ENCODE measurements at places on chromosomes 4 and X.

GRCh38 chr4:186554914-186555827 lies at the start of gene MTNR1A:
Gene MTNR1A (minus strand): TSS chr4:186555567. CDS start chr4:186555365, 202 bp downstream.
- no peaks in the 10 kb centered on the region for H3K27me3 ChIP-seq
- H3K4me1 ChIP-seq: peaks cover 10% of the 10 kb centered on the region
- no peak for DNase-seq
- no peaks in the 10 kb centered on the region for H3K36me3 ChIP-seq
- H3K27ac ChIP-seq: no peak within 1 kb of the TSS

- no peaks in the 10 kb centered on the region for H3K4me1 ChIP-seq
- no peaks in the 10 kb centered on the region for H3K27me3 ChIP-seq
- no peak for DNase-seq
Measured at GRCh38 chr4:124504431-124504830, 208.1 kb downstream of the ANKRD50 start.

DNA sequence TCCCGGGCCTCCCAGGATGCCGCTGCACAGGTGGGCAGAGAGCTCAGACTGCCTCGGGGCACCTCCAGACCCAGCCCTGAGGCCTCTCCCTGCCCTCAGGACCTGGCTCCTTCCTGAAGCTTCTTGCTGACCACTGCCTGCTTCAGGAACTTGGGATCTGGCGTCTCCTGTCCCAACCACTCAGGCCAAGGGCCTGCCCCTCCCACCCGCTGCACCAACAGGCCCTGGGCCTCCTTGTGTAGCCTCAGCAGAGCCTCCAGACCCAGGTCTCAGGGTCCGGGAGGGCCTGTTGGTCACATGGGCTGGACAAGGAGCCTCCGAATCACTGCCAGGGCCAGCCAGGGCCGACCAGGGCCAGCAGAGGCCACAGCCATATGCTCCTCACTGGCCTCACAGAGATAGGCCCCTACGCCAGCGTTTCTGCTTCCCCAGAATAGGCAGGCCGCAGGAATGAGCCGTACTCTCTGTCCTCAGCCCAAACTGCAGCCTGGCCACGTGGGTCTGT lies 2.8 kb downstream of the MXD4 start:
- H3K4me1 ChIP-seq: peaks cover 74% of the 10 kb centered on the region
- H3K4me3 ChIP-seq: peak overlapping the region; percentile 98
- H3K36me3 ChIP-seq: peaks cover 7% of the 10 kb centered on the region

- H3K36me3 ChIP-seq: no peaks in the 10 kb centered on the region
- H3K4me3 ChIP-seq: no peak overlapping the region
- no peaks in the 10 kb centered on the region for H3K27me3 ChIP-seq
- no peak for DNase-seq
- no peak overlapping the region for H3K27ac ChIP-seq
Measured at GRCh38 chrX:124440695-124441094, 94.3 kb downstream of the SH2D1A start.

- no peaks in the 10 kb centered on the region for H3K27me3 ChIP-seq
- H3K27ac ChIP-seq: no peak overlapping the region
- no peak overlapping the region for H3K4me3 ChIP-seq
- no peak for DNase-seq
- H3K4me1 ChIP-seq: no peaks in the 10 kb centered on the region
Measured at GRCh38 chr4:109248322-109248900, 54.0 kb downstream of the COL25A1 start.

- peak overlapping the region; percentile 92 for H3K27ac ChIP-seq
- peaks cover 3% of the 10 kb centered on the region for H3K4me1 ChIP-seq
- H3K27me3 ChIP-seq: no peaks in the 10 kb centered on the region
- H3K4me3 ChIP-seq: peak overlapping the region; percentile 81
- no peak for DNase-seq
- peaks cover 8% of the 10 kb centered on the region for H3K36me3 ChIP-seq
Measured at GRCh38 chrX:103586314-103586646, 965 bp downstream of the TCEAL4 start.

DNA sequence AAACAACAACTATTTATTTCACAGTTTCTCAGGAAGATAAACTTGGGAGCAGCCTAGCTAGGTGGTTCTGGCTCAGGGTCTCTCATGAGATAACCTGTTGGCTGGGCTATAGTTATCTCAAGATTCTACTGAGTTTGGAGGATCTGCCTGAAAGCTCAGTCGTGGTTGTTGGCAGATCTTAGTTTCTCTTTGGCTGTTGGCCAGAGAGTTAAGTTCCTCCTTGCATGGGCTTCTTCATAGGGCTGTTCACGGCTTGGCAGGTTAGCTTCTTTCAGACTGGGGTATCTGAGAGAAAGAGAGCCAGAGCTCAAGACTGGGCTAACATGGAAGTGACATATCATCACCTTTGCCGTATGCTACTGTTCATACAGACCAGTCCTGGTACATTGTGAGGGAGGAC lies 28.7 kb downstream of the SEC24B start:
- no peaks in the 10 kb centered on the region for H3K27me3 ChIP-seq
- DNase-seq: no peak
- H3K27ac ChIP-seq: no peak overlapping the region
- H3K4me3 ChIP-seq: no peak overlapping the region

GRCh38 chrX:33183361-33183760 lies 28.0 kb downstream of the DMD start:
- H3K27ac ChIP-seq: peak overlapping the region; percentile 39
- DNase-seq: no peak
- no peaks in the 10 kb centered on the region for H3K27me3 ChIP-seq
- no peaks in the 10 kb centered on the region for H3K4me1 ChIP-seq
- peak overlapping the region; percentile 15 for H3K4me3 ChIP-seq

DNA sequence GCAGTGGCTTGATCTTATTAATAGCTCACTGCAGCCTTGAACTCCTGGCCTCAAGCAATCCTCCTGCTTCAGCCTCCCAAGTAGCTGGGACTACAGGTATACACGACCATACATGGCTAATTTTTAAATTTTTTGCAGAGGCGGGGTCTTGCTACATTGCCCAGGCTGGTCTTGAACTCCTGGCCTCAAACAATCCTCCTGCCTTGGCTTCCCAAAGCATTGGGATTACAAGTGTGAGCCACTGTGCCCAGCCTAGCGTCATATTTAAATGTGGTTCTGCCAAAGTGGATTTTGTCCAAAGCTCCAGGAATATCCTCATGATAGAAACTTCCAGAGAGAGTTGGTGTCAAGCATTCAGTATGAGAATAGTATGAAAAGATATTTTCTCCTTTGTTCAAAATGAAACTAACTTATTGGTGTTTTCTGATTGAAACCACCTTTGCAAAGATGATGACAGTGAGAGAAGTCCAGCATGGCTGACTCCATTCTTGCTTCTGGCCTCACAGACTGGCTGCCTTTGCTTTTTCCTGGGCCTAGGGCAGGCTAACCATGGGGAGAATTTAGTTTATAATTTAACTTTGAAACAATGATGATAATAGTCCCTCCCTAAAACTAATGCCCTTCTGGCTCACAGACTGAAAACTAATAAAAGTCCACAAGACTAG lies 129.0 kb downstream of the C4orf51 start:
- no peak for DNase-seq
- no peak overlapping the region for H3K4me3 ChIP-seq
- H3K27me3 ChIP-seq: no peaks in the 10 kb centered on the region
- peaks cover 34% of the 10 kb centered on the region for H3K4me1 ChIP-seq
- H3K27ac ChIP-seq: peak overlapping the region; percentile 48

- H3K4me3 ChIP-seq: no peak overlapping the region
- no peaks in the 10 kb centered on the region for H3K4me1 ChIP-seq
- no peaks in the 10 kb centered on the region for H3K27me3 ChIP-seq
- DNase-seq: no peak
Measured at GRCh38 chrX:10240918-10241317, 84.1 kb downstream of the CLCN4 start.

DNA sequence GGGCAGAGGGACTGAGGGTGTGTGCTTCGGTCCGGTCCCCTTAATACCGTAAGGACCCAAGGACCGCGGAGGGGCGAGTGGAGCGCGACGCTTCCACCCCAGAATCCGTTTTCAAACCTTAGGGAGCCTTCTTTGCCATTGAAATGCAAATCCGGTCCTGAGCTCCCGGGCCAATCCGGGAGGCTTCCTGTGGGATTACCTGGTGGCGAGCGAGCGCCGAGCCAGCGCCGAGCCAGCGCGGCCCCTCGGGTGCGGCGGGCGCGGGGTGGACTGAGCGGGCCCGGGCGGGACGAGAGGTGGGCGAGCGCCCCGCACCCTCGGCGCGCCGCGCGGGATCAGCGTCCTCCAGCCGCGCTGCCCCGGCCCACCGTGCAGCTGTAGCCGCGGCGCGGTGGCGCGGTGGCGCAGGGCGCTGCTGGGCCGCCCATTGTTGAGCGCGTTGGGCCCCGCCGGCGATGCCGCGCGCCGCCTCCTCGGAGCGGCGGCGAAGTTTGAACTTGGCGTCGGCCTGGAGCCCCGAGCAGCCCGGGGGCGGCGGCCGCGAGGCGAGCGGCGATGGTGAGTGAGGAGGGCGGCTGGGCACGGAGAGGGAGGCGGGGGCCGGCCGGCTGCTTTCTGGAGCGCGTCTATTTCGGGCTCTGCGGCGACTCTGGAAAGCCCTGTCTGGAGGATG lies 208.7 kb downstream of the SOWAHB start:
- no peak for DNase-seq
- H3K4me1 ChIP-seq: peaks cover 25% of the 10 kb centered on the region
- H3K27me3 ChIP-seq: no peaks in the 10 kb centered on the region
- no peaks in the 10 kb centered on the region for H3K36me3 ChIP-seq

DNA sequence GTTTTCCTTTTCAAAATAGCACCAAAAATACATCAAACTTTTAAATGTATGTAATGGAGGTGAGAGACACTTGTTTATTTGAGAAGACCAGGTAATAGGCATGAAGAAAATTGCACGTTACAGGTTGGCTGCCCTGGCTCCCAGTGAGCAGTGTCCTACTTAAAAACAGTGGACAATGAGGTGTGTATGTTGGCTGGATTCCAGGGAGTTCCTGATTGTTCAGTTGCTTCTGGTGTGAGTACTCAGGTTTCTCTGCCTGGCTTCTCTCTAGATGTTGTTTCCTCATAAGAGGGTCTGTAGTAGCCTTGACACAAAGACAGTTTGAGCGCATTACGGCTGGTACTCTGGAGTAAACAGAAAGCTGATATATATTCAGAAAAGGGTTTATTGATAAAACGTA lies 29.4 kb downstream of the SNX25 start:
- no peak overlapping the region for H3K27ac ChIP-seq
- DNase-seq: no peak
- no peaks in the 10 kb centered on the region for H3K27me3 ChIP-seq
- H3K4me3 ChIP-seq: no peak overlapping the region

DNA sequence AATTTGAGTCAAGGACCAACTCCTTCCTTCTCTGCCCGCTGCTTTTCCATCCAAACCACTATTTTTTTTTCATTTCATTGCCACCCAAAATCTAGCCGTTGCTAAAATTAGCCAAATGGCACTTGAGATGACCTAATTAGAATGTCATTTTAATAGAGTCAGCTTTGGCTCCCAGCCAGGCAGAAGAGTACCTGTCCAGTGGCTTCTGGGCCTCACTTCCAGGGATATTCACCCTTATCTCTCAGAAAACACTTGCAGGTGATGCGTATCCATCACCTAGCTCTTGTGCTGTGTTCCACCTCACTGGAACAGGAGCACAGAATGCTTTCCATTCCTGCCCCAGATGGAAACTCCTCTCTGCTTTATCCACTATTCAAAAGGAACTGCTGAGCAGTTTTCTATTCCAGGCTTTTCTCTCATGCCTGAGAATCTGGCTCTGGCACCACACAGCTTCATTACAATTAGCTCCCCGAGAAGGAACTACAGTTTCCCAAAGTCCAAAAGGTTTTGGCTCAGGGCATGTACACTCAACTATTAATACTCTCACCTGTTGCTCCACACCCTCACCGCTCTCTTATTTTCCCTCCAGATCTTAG lies 18.5 kb downstream of the MAGEA9B start:
- H3K27me3 ChIP-seq: no peaks in the 10 kb centered on the region
- no peaks in the 10 kb centered on the region for H3K36me3 ChIP-seq
- no peak overlapping the region for H3K4me3 ChIP-seq
- DNase-seq: no peak
- H3K27ac ChIP-seq: no peak overlapping the region

DNA sequence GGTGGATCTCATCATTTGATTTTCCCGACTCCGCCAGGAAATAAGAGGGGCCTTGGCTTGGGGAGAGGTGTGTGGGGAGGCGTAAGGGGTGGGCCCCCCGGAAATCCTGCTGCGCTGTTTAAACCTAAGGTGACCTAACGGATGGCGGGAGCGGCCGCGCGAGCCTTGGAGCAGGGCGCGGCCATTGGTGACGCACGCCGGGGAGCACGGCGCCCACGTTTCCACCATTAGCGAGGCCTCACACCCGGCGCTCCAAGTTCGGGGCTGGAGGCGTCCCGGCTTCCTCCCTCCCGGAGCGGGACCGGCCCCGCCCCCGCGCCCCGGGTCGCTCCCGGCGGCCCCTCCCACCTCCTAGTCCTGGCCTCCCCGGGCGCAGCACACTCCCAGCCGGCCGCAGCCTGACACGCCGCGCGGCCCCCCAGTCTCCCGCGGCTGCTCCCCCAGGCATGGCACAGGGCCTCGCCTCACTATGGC lies at the start of gene SMS:
Gene SMS (plus strand): TSS at position 354 of the 474 bp plus-strand sequence. CDS start 116 bp downstream, at position 470.
- peak within 1 kb of the TSS; percentile 76 for H3K4me3 ChIP-seq
- peak within 1 kb of the TSS; percentile 75 for H3K27ac ChIP-seq
- no peaks in the 10 kb centered on the region for H3K36me3 ChIP-seq
- H3K27me3 ChIP-seq: no peaks in the 10 kb centered on the region
- DNase-seq: no peak

DNA sequence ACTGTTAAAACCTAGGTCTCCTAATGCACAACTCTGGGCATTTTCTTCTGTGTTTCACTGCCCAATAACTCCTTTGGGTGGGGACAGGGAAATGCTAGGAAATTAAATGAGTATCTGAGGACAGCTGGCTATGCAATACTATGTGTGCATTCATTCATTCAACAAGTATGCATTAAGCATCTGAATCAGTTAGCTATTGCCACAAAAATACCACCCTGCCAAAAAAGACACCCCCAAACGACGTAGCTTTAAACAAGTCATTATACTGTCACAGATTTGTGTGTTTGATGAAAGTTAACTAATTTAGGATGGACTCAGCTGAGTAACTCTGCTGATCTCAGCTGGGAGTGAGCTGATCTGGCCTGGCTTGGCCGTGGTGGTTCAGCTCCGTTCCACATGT lies 29.8 kb upstream of the PTCHD1 start:
- no peak for DNase-seq
- no peaks in the 10 kb centered on the region for H3K4me1 ChIP-seq
- no peak overlapping the region for H3K27ac ChIP-seq
- H3K36me3 ChIP-seq: no peaks in the 10 kb centered on the region
- no peaks in the 10 kb centered on the region for H3K27me3 ChIP-seq

DNA sequence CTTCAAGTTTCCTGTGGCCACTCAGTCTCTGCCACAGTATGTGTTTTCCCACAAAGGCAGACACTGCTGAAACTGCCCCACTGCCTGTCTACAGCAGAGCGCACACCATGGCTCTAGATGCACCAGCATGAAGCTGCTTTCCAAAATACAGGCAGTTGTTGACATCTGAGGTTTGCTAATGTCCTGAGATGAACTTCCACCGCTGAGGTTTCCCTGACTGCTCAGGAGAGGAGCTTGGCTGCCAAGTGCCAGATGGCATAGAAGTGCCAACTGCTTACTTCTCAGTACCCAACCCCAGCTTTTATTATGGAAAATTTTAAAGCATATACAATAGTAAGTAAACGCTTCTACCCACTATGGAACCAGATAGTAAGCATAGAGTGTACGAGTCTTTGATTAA lies 61.0 kb upstream of the EXOC1L start:
- no peak overlapping the region for H3K27ac ChIP-seq
- H3K36me3 ChIP-seq: no peaks in the 10 kb centered on the region
- H3K4me3 ChIP-seq: no peak overlapping the region
- no peaks in the 10 kb centered on the region for H3K4me1 ChIP-seq

- no peak for DNase-seq
- H3K27me3 ChIP-seq: no peaks in the 10 kb centered on the region
- H3K27ac ChIP-seq: no peak overlapping the region
- H3K4me1 ChIP-seq: no peaks in the 10 kb centered on the region
- no peaks in the 10 kb centered on the region for H3K36me3 ChIP-seq
- H3K4me3 ChIP-seq: no peak overlapping the region
Measured at GRCh38 chrX:24643116-24643515, 4.0 kb downstream of the PCYT1B start.

Measured in thoracic aorta (tissue), 2 donors.